Left renal cortex interstitium (tissue), 4 donors: ENCODE measurements at places on chromosomes 4 and X. TPM values are rescaled to one million over a fixed set of nuclear protein-coding genes. Genes with fewer than 3 reads are reported as not detected.

- DNase-seq: no peak
Observed at GRCh38 chr4:140176735-140177134, 22.8 kb upstream of the MAML3 start.

P2RY4 gene
- polyA plus RNA-seq: 0.14 TPM

DNA sequence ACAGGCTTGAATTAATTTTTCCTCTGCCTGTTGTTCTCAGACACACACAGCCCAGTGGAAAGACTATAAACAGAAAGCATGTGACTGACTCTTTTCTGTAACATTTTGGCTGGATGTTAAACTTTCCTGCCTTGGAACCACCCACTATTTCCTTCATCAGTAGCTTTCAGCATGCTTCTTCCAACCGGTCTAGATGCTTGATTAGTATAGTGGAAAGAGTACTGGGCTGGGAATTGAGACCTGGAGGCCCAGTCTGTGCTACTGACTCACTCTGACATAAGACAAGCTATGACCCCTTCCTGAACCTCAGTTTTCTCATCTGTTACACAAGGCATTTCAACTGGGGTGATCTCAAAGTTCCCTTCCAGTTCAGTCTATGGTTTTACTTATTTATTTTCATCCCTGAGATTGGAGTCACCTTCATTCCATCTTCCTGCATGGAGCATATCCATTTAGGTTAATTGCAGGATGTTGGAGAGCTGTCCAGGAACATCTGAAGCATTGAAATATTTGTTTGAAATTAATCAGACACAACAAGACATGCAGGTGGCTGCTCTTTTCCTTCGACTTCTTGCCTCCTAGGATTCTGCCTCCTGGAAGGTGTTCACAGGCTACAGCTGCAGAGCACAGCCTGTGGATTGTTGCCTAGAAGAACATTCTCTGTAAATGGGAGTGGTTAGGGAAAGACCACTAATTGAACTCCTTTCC is 173.4 kb downstream of the RTL9 start:
- DNase-seq: no peak

RELL1 gene
- 10.8 TPM for polyA plus RNA-seq

DNA sequence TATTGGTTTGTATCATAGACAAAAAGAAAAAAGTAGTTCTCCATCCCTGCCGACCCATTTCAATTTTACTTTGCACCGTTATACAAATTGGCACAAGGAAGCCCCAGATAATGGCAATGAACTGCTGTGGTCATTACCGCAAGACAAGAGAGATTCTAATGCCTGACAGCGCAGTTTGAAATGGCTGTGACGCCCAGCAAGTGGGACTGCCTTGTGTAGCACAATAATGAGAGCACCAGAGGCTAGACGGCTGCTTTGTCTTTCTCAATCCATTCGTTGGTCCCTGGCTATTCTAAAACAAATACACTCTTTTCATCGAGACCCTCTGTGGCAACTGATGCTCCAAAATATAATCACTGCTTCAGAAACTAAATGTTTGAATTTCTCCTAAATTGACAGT is 192.4 kb upstream of the NEIL3 start:
- DNase-seq: no peak

DNA sequence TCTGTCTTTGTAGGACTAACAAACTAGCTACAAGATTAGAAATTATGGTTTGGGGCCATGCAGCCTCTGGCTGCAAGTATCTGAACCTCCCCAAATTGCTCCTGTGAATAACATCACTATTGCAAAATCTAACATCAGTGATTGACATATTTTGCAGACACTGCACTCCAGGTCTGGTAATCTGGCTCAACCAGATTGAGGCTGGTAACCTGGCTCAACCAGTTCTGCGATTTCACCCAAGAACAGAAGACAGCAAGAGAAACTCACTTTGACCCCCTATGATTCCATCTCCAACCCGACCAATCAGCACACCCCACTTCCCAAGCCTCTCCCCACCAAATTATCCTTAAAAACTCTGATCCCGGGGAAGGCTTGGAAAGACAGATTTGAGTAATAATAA is 20.9 kb downstream of the SPIN3 start:
- no peak for DNase-seq

- DNase-seq: no peak
Observed at GRCh38 chrX:82748906-82749505, 759.1 kb upstream of the POU3F4 start.

GRCh38 chr4:81469781-81470455 is 1.8 kb downstream of the RASGEF1B start:
- DNase-seq: no peak

ZNF630 gene
- 3.1 TPM for polyA plus RNA-seq

DNA sequence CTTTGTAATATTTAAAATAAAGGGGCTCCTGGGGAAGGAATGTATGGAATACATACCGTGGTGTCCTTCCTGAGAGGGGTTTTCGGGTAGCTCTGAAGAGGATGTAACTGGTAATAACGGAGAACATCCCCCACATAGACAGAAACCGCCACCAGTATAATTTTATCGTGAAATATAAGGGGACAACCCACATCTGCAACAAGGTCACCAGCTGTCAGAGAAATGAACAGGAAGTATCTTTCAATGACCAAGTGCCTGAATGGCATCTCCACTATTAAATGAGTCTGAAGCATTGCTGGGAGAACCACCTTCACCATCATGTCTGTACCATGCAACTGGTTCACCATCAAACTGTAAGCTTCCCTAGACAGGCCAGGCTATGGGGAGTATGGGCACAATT is 31.7 kb downstream of the RNF175 start:
- DNase-seq: no peak

MAGEC3 gene
- polyA plus RNA-seq: 0.16 TPM

- no peak for DNase-seq
Observed at GRCh38 chrX:109632906-109633504, 8.0 kb upstream of the KCNE5 start.

CT83 gene
- not detected for polyA plus RNA-seq

DNA sequence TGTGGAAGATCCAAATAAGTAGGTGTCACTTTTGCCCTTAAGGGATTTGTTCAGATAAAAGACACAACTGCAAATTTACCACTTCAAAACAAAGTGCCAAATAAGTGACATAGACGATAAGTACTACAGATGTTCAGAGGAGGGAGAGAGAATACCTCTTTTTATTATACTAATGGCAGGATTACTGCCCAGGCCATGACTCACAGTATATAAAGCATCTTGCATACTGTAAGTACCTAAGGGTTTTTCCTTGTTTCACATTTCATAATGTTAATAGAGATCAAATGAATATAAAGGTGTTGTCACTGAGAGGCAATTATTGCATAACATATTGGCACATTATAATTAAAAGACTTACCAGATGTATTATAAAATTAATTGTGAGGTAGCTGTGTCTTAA is 46.4 kb downstream of the PTPN13 start:
- DNase-seq: no peak

DNA sequence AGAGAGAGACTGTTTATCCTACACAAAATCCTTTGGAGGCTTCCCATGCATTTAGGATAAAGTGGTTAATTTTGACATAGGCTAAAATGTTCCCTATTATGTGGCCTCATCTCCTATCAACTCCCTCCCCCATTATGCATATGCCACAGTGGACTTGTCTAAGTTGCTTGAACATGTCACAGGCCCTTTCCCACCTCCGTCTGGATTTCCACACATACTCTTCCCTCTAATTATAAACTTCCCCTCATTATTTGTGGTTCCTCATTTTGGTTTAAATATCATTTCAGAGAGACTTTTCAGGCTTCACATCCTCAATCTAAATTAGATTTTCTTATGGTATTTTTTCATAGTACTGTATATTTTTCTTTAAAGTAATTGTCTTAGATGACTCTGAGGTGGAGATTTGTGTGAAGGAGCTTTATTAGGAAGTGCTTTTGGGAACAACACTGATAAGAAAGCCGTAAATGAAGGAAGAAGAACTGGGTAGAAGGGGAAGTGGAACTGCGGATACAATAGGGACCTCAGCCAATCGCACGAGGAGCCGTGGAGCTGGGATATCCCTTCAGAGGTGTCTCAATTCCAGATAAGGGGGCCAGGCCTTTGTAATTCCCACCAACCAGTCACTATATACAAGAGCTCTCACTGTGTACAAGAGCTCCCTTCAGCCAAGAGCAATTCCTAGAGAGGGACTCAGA is 7.9 kb downstream of the C4orf17 start:
- no peak for DNase-seq

- DNase-seq: no peak
Observed at GRCh38 chrX:46178763-46179162, 366.5 kb downstream of the ZNF674 start.

RNF128 gene
- polyA plus RNA-seq: 11.4 TPM

DNA sequence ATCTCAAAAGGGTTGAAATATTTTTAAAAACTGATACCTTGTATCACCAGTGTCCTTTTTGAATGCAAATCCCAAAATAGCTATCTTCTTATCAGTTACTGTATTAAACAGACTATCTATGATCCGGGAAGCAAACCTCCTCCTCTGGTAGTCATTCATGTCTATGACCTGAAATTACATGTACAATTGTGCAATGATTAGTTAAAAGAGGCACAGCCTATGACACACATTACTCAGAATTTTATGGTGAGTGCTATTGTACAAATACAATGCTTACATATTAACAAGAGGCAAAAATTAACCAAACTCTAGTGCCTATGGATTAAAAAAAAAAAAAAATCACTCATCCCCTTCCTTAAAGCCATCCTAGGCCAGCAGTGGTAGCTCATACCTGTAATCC is 21.7 kb downstream of the UGDH start:
- DNase-seq: no peak

GRCh38 chr4:128913228-128913627 is 103.7 kb downstream of the JADE1 start:
- DNase-seq: no peak

CXCR3 gene
- 0.09 TPM for polyA plus RNA-seq

IL3RA gene
- 12.3 TPM for polyA plus RNA-seq

DNA sequence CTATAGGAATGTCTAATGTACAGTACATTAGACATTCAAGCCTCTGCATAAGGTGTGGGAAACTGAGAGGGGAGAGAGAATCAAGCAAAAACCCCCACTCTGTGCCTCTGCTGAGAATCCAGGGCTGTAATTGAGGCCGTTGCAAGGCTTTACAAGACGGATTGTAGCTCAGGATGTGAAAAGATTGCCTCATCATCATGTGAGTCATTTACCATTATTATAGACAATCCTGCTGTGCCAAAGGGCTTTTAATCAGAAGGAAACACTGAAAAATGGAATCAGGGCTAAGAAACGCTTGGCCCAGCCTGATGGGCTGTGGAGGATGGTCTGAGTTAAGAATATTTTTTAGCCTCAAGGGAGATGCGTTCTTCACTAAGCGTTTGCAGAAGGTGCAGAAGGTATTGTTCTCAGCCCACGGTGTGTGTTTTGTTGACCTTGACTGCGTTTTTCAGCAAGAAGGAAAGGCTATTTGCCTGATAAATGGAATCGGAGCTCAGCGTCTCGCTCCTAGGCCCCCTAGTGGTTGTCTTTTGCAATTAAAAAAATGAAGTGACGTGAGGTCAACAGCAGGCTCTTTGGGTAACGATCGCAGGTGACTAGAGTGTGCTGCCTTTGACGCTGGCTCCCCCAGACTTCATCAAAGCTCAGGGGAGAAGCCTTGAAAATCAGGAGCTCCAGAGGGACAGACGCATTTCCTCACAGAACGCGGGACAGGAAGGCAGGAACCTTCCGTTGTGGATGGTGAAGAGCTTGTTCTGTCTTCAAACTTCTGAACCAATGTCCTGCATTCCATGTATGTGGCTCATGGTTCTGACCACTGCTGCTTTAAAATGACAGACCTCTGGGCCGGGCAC is 18.1 kb upstream of the CHRNA9 start:
- no peak for DNase-seq

GRCh38 chr4:173185847-173186510 is 17.4 kb downstream of the GALNT7 start:
- DNase-seq: no peak

PHOX2B gene
- polyA plus RNA-seq: 0.19 TPM

TKTL1 gene
- polyA plus RNA-seq: 0.33 TPM

SSX4 gene
- polyA plus RNA-seq: not detected

CC2D2A gene
- polyA plus RNA-seq: 57.8 TPM
